NCI-H1436 (cell line): ENCODE measurements at places on chromosomes 7 and 10.

- DNase-seq: no peak
Measured at GRCh38 chr7:37352974-37353948, 95.4 kb downstream of the ELMO1 start.

DNA sequence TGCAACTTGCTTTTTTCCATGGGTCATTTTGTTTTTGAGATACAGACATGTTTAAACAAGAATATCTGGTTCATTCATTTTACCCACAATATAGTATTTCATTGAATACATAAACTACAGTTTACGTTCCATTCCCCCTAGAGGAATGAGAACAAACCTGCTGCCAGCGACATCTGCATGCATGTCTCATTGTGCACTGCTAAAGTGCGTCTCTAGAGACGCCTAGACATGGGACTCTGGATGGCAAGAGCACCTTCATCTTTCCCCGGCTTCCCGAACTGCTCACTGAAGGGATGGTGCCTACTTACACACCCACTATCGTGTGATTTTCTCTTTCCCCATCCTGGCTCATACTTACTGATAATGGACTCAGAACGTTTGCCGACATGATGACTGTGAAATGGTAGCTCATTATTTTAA is 1.2 kb upstream of the ZNF777 start:
- no peak for DNase-seq

GRCh38 chr7:146090023-146090645 is 26.5 kb upstream of the CNTNAP2 start:
- DNase-seq: peak; percentile 44

DNA sequence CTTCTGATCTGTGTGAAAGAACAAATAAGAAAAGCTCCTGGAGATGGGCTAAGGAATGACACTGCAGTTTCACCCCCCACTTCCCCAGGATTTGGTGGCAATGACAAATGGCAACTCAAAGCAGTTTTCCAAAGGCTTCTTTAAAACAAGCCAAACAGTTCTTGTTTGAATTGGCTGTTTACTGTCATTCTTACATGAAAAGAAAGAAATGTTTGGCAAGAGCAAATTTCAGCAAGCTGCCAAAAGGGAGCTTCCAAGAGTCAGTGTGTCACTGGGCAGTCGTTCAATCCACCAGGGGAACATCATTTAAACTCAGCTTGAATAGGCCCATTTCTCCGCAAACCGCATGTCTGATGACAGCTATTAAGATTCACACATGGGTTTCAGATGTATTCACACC is 119.0 kb upstream of the RHOBTB1 start:
- no peak for DNase-seq

- no peak for DNase-seq
Measured at GRCh38 chr10:114239994-114240345, 916 bp downstream of the VWA2 start.

GRCh38 chr10:110600487-110601101 is 33.1 kb downstream of the SMC3 start:
- DNase-seq: peak; percentile 54

DNA sequence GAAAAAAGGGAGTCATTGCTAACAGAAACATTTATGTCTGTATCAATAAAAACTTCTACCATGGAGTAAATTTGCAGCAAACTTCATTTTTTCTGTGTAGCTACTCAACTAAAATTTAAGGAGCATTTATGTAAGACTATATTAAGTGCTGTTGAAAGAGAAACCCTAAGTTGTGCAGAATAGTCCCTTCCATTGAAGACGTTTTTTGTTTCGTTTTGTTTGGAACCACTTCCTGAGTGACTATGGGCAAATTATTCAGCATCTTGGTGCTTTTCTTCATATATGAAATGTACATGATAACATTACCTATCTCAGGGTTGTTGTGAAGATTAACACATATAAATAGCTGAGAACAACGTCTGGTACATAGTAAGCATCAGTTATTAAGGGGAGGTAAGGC is 24.3 kb downstream of the SEM1 start:
- no peak for DNase-seq
